Activated CD8-positive, alpha-beta memory T cell treated with anti-CD3 and anti-CD28 coated beads for 1 hour (primary cell): ENCODE measurements at places on chromosomes 3 and 15.

- no peak for DNase-seq
Observed at GRCh38 chr3:144112036-144112435, 140.4 kb downstream of the DIPK2A start.

DNA sequence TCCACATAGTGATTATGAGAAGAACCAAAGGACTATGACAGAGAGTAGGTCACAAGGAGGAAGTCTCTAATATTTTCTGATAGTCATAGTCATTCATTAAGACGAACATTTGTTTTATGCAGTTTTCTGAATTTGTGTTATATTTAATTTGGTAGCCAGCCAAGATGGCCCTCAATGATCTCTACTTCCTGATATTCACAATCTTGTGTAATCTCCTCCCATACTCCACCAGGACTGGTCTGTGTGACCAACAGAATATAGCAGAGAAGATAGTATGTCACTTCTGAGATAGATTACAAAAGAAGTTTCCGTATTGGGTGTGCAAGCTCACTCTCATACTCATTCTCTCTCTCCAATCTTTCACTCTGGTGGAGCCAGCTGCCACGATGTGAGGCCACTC is 30.8 kb downstream of the HLTF start:
- DNase-seq = no peak

DNA sequence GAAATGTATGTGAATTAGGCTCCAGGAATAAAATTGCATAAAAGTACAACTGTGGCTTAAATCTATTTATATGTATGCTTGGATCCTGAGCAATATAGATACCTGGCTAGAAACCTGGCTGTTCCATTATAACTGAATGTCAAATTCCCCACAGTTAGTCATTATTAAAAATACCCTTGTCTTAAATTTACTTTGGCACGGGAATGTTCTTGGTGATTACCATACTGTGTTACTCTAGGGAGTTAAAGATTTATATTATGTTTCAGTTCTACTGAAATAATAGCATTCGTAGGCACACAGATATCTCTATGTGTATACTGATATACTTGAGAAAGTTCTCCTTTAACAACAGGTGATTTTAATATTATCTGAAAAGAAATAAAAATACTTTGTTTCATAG is 394.1 kb downstream of the PTPRG start:
- no peak for DNase-seq

- DNase-seq = no peak
Observed at GRCh38 chr3:140470211-140470610, 207.7 kb upstream of the TRIM42 start.

DNA sequence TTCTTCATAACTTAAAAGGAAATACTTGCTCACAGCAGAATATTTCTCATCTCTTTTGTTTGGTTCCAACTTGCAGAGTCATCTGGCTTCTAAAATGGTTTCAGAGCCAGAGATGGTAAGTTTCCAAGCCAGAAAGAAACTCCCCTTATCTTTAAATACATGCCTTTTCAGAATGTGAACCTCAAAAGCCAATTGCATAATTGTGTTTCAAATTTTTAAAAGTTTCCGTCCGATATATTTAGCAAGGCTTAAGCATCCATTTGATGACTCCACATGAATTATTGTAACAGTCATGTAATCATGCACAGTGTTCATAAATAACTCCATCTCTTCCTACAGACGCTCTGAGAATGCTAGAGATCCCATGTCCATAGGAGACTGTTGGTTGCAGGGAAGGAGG is 40.6 kb upstream of the C3orf80 start:
- DNase-seq = no peak

DNA sequence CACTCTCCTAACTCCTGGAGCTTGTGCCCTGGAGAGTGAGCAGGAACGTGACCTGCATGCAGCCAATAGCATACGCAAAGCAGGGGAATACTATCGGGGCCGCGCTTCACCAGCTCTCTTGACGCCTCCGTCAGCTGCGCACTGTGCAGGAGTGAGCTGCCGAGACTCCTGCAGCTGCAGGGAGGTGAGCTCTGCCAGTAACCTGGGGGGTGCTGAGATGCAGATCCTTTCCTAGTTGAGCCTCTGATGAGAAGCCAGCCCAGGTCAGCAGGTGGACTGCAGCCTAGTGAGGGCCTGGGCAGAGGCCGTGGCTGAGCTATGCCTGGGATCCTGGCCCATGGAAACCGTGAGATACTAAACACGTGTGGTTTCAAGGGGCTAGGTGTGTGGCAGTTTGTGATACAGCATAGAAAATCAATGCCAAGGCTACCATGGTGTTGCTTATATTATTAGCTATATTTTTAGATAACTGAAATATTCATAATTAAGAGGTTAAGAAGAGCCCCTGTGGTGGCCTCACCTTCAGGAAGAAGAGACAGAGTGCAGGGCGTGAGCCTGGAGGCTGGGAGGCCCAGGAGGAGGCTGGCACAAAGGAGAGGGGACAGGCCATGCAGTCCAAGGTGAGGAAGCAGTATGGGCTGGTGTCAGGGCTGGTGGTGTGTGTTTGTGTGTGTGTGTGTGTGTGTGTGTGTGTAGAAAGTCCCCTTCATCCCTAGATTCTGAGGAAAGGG is 5.9 kb upstream of the DNAJB8 start:
- DNase-seq = no peak

DNA sequence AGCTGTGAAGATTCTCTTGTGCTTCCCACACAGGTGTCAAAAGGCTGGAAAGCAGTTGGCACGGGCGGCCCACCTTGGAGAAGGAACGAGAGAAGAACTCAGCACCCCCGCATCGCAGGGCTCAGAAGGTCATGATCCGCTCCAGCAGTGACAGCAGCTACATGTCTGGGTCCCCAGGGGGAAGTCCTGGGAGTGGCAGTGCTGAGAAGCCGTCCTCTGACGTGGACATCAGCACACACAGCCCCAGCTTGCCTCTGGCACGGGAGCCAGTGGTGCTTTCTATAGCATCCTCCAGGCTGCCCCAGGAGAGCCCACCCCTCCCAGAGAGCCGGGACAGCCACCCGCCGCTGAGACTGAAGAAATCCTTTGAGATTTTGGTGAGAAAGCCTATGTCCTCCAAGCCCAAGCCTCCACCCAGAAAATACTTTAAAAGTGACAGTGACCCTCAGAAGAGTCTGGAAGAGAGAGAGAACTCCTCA is 31.4 kb downstream of the STARD5 start:
- no peak for DNase-seq

DNA sequence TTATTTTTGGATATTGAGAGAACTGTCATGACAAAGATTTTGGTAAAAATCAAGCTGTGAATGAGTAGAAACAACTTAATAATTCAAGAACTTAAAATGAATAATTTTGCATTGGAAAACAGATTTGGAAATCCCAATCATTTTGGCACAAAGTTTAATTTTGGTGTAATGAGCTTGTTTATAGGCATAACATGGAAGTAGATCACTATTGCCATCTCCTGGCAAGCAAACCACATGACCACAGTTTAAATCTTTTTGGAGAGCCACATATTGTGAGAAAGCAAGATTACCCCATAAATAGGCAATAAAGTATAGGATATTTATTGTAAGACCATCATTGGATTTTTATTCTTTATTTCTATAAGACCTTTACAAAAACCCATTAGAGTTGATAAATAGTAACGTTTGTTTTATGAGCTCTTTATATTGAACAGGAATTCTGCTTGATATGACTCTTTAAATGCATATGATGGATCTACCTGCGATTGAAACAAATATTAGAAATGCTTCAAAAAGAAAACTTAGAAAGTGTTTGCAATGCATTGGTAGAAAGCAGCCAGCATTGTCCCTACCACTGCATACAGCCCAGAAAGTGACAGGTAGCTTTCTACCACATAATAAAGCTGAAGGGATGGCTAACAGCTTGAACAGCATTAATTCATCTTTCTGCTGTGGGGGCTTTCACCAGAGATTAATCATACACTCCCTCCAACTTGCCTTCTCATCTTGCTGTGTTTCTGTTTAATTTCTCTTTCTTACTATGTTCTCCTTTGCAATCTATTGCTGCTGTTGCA is 766.8 kb downstream of the TBL1XR1 start:
- DNase-seq = no peak

- no peak for DNase-seq
Observed at GRCh38 chr3:9649791-9650521, 651 bp downstream of the MTMR14 start.

GRCh38 chr3:35946121-35946853 is 307.0 kb downstream of the ARPP21 start:
- DNase-seq = no peak

DNA sequence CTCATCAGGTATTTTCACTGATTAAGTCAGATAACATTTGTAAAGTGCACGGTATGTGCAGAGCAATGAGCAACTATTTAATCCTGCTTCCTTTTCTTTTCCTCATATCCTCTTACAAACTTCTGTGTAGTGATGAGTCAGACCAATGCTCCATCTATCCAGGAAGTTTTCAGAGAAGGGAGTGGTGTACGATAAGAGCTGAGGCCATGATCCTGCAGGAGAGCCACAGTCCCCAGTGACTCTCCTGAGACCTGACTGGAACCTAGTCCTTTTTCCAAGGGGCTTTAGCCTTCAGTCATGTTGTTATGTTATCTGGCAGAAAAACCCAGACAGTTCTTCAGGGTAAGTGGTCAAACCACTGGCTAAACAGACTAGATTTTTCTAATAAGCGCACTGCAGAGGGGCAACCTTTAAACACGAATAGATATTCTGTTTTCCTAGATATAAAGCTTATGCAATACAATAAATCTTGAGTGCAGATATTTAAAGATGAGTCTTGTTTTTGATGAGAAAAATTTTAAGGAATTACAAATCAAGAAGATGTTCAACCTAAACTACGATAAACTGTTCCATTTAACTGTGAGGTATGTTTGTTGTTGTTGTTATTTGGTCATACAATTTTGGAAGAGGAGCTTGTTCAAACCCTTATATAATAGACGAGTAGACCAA is 110.5 kb upstream of the RAP2B start:
- DNase-seq = no peak

DNA sequence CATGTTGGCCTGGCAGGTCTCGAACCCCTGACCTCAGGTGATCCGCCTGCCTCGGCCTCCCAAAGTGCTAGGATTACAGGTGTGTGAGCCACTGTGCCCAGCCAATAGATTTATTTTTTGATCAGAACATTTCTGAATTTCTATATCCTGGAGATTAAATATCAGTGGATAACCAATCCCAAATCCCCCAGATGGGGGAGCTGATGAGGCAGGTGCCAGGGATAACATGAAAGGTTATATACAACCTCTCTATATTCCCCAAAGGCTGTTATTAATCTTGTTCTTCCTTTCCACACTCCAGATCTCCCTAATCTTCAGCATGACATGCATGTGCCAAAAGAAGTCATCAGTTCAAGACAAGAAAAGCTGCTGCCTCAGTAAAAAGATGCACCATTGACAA is 112.3 kb downstream of the WDR76 start:
- no peak for DNase-seq

GRCh38 chr3:148367756-148368155 is 329.9 kb upstream of the AGTR1 start:
- DNase-seq = no peak

DNA sequence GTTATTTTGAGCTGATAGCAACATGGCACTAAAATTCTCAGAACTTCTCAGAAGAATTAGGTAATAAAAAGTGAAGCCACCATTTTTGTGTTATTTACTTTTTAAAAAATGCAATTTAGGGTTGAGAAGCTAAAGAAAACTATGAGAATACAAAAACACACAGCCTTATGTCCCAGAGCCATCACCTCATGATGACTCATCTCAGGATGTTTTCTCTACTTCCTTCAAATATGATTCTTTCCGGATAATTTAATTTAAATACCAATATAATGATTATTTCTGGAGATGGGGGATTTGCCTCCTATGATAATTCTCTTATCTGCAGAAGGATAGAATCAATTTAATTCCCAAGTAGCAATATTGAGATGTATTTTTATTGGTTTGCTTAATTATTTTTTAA is 105.6 kb upstream of the BFSP2 start:
- DNase-seq = no peak

GRCh38 chr3:8490079-8490552 is 11.5 kb upstream of the LMCD1 start:
- no peak for DNase-seq

- DNase-seq = no peak
Observed at GRCh38 chr3:113948015-113948917, 453 bp downstream of the ZDHHC23 start.

GRCh38 chr3:72892081-72892775 is 4.4 kb downstream of the GXYLT2 start:
- no peak for DNase-seq

- no peak for DNase-seq
Observed at GRCh38 chr3:149898771-149899170, 71.9 kb downstream of the PFN2 start.

- no peak for DNase-seq
Observed at GRCh38 chr15:67735896-67736295, 89.4 kb upstream of the SKOR1 start.

- DNase-seq = no peak
Observed at GRCh38 chr15:65201918-65202317, 9.4 kb downstream of the CILP start.

DNA sequence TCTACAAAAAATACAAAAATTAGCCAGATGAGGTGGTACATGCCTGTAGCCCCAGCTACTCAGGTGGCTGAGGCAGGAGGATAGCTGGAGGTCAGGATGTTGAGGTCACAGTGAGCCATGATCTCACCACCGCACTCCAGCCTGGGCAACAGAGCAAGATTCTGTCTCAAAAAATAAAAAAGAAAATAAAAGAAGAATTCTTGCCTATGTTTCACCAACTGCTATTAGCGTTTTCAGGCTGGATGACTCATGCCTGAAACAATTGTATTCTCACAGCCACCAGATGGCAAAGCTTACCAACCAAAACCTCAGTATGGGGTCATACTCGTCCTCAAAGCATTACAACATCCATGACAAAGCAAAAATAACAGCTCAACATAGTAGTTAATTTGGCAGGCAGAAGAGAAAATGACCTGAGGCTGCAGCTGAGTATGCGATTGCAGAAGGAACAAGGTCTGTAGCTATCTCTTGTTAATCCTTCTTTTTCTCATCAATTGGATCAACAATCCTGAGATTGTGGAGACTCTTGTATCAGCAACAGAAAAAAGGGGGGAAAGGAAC is 52.2 kb downstream of the TP53BP1 start:
- DNase-seq = no peak

DNA sequence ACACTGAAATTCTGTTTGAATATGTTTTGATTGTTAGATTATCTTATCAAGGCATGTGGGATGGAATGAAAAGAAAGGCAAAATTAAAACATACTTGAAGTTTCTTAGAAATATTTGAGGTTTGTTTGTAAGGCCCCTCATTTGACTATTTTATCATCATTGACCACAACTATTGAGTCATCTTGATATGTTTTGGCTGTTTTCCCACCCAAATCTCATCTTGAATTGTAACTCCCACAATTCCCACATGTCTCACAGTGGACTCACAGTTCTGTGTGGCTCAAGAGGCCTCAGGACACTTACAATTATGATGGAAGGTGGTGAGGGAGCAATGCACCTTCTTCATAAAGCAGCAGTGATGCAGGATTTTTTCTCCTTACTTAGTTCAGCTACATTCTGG is 917.1 kb downstream of the PLOD2 start:
- no peak for DNase-seq
